ENCODE measurements at places on chromosomes 2 and 18.

- no peak for DNase-seq
Measured at GRCh38 chr2:129904532-129905446, 74.7 kb upstream of the RAB6C start.

GRCh38 chr2:127235082-127235702, 15.1 kb upstream of the CYP27C1 start:
- no peak for DNase-seq

DNA sequence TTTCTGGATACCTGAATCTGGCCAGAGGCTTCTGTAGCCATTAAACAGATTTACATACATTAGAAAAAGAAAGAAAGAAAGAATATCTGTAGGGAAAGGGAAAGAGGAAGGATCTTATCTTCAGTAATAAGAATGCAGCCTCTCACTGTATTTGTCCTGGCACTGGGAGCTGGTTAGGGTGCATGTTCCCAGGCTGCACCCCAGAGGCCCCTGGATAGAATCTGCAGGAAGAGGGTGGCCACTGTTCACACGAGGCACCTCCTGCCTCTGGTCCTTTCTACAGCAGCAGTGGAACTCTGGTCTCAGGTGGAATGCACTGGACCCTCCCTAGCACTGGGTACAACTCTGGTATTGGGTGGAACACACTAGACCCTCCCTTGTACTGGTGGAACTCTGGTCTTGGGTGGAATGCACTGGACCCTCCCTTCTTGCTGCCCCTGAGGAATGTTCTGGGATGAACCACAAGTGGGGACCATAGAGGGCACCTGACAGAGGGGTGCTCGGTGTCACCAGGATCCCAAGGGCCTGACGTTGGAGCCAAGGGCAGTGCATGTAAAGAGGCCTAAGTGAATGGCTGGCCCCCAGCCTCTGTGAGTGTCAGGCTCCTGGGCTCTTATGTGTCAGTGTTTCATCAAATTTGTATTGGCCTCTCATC, 27.4 kb upstream of the PXDN start:
- DNase-seq: no peak

DNA sequence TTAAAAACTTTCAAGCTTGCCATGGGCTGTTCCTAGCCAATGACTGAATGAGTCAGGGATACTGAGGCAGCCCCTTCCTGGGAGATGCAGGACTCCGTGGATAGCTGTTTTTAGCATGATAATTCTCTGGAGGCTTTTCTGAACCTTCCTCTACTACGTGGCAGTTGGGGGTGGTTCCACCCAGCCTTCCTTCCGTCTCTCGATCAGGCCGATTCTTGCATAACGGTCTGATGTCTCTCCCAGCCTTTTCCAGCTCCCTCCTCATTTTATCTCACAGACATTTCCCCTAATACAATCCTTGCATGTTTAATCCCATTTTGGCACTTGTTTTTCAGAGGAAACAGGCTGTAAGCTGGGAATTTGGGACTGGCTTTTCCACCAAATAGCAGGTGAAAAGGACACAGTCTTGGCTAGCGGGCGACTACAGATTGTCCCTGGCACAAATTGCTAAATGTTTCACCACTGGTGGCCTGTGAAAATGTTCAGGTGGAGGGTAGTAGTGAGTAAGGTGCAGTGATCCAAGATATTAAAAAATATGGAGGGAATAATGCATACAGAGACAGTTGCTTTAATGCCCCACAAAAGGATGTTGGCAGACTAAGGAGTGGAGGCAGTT, 21.0 kb upstream of the CTLA4 start:
- DNase-seq: no peak

GRCh38 chr2:237453671-237454070, 33.4 kb upstream of the MLPH start:
- DNase-seq: no peak

- no peak for DNase-seq
Measured at GRCh38 chr2:10287761-10288160, 14.9 kb upstream of the HPCAL1 start.

GRCh38 chr18:73563345-73563744, 584.3 kb downstream of the FBXO15 start:
- no peak for DNase-seq
